Myometrial cell (primary cell): ENCODE measurements at places on chromosomes 5 and 9. TPM values are rescaled to one million over a fixed set of nuclear protein-coding genes. Genes with fewer than 3 reads are reported as not detected.

PRUNE2 gene
- 17.0 and 18.7 TPM in 2 replicates for total RNA-seq

CAVIN4 gene
- total RNA-seq: not detected in 2 replicates

CTNND2 gene
- not detected in 2 replicates for total RNA-seq

PCDHA3 gene
- total RNA-seq: 0.18 and 0.58 TPM in 2 replicates

PRDM9 gene
- total RNA-seq: not detected in 2 replicates

GARIN3 gene
- total RNA-seq: not detected in 2 replicates

DUSP1 gene
- total RNA-seq: 174 and 191 TPM in 2 replicates

SMIM33 gene
- total RNA-seq: not detected in 2 replicates

RAI14 gene
- 84.8 and 123 TPM in 2 replicates for total RNA-seq

F2R gene
- total RNA-seq: 25.1 and 33.1 TPM in 2 replicates

SLC25A2 gene
- total RNA-seq: under 0.01 TPM in 1 of 2 replicates, not detected in the other

ENC1 gene
- 11.5 and 21.3 TPM in 2 replicates for total RNA-seq

PCDHA5 gene
- total RNA-seq: not detected in 2 replicates

NR2F1-AS1 gene
- 11.2 and 12.1 TPM in 2 replicates for total RNA-seq

FBLL1 gene
- total RNA-seq: 0.29 TPM in 1 of 2 replicates, not detected in the other

GABRA6 gene
- not detected in 2 replicates for total RNA-seq

WHRN gene
- 0.29 and 0.35 TPM in 2 replicates for total RNA-seq

SERF1A gene
- 0.29 and 16.5 TPM in 2 replicates for total RNA-seq

CYSRT1 gene
- 2.3 and 2.8 TPM in 2 replicates for total RNA-seq

SREK1IP1 gene
- total RNA-seq: 2.9 and 5.7 TPM in 2 replicates

PTPDC1 gene
- total RNA-seq: 2.6 and 4.3 TPM in 2 replicates

MYO10 gene
- 19.0 and 26.1 TPM in 2 replicates for total RNA-seq

SVEP1 gene
- 8.6 and 11.3 TPM in 2 replicates for total RNA-seq

EFNA5 gene
- 0.86 and 1.2 TPM in 2 replicates for total RNA-seq

RNF183 gene
- total RNA-seq: not detected in 2 replicates

ENHO gene
- not detected in 2 replicates for total RNA-seq

LAMC3 gene
- total RNA-seq: 0.35 TPM in 1 of 2 replicates, not detected in the other

CCDC112 gene
- total RNA-seq: 3.2 and 6.0 TPM in 2 replicates

OBP2B gene
- total RNA-seq: not detected in 2 replicates

ZNF658 gene
- 1.1 and 1.4 TPM in 2 replicates for total RNA-seq

AGXT2 gene
- not detected in 2 replicates for total RNA-seq

SMIM23 gene
- total RNA-seq: not detected in 2 replicates

FBP2 gene
- 0.29 TPM in 1 of 2 replicates, not detected in the other for total RNA-seq

PCDHB11 gene
- not detected in 2 replicates for total RNA-seq

LECT2 gene
- not detected in 2 replicates for total RNA-seq

GOLM1 gene
- total RNA-seq: 64.0 and 70.0 TPM in 2 replicates

B4GALT1 gene
- 45.8 and 49.4 TPM in 2 replicates for total RNA-seq

DDX4 gene
- not detected in 2 replicates for total RNA-seq

ADAMTSL1 gene
- total RNA-seq: 55.4 and 85.4 TPM in 2 replicates

TEX48 gene
- total RNA-seq: not detected in 2 replicates

CEP72 gene
- total RNA-seq: 2.8 and 5.5 TPM in 2 replicates

IDNK gene
- total RNA-seq: 3.9 and 7.8 TPM in 2 replicates

SLC27A4 gene
- 16.1 and 19.9 TPM in 2 replicates for total RNA-seq

PDE6A gene
- total RNA-seq: not detected in 2 replicates

ECM2 gene
- 0.53 and 1.2 TPM in 2 replicates for total RNA-seq

TGFBI gene
- total RNA-seq: 669 and 671 TPM in 2 replicates

VCAN gene
- 37.0 and 38.9 TPM in 2 replicates for total RNA-seq

LCNL1 gene
- total RNA-seq: 0.29 and 0.35 TPM in 2 replicates

SLC25A51 gene
- 41.8 and 49.3 TPM in 2 replicates for total RNA-seq

RETREG1 gene
- total RNA-seq: not detected in 2 replicates

EQTN gene
- not detected in 2 replicates for total RNA-seq

MYMK gene
- total RNA-seq: not detected in 2 replicates

CDHR2 gene
- not detected in 2 replicates for total RNA-seq

LIFR gene
- 20.5 and 22.3 TPM in 2 replicates for total RNA-seq

PCDHA12 gene
- total RNA-seq: not detected in 2 replicates

TYRP1 gene
- not detected in 2 replicates for total RNA-seq
